ENCODE measurements at places on chromosomes 7 and 10.

DNA sequence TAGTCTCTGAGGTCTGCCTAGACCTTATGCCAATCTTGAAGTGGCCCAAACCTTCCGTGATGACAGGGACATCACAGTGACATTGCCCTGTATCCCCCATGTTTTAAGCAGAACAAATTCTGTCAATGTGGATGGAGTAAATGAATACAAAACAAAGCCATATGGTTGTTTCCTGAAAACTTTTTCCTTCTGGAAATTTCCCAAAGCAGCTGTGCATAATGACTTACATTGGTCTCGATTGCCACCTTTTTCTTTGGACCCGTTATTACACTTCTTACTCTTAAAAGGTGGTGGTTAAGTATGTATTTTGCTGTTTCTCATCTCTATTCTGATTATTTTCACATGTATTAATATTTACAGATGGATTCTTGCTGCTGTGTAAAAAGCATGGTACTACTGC is 411.2 kb upstream of the KLF6 start:
- no peak for DNase-seq

DNA sequence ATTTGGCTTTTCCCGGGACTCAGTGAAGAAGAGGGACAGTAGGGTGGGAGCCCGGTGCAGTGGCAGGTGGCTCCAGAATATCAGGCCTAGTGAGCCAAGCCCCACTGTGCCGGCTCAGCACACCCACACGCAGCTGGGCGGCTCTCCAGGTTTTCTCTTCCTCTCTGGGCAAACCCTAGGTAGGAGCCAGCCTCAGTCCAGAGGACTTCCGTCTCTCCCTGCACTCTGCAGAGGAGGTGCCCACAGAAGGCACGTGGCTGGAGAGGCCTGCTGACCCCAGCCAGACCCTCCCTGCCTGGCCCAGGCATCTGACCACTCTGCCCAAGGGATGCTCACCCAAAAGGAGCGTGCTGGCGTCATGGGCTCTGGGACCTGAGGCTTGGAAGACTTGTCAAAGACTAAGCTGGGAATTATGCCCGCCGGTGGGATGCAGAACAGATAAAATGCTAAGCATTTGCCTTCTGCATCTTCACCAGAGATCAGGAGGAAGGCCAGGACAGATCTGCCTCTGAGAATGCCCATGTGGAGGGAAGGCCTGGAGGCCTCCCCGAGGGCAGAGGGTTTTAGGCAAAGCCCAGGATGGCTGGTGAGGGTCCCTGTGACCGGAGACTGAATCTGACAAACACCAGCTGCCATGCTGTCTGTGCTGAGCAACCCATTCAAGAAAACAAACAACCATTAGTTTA is 40.2 kb downstream of the TCERG1L start:
- DNase-seq, result no peak

- DNase-seq, result no peak
These were observed 137.3 kb downstream of the AUTS2 start for GRCh38 chr7:69735582-69735981.

- DNase-seq, result peak; percentile 23
These were observed 88.5 kb upstream of the DIP2C start for GRCh38 chr10:777913-778479.

- DNase-seq, result no peak
These were observed 93.6 kb upstream of the IL6 start for GRCh38 chr7:22633286-22633953.

- DNase-seq, result no peak
These were observed 105.8 kb downstream of the ARMH3 start for GRCh38 chr10:101950213-101950612.

DNA sequence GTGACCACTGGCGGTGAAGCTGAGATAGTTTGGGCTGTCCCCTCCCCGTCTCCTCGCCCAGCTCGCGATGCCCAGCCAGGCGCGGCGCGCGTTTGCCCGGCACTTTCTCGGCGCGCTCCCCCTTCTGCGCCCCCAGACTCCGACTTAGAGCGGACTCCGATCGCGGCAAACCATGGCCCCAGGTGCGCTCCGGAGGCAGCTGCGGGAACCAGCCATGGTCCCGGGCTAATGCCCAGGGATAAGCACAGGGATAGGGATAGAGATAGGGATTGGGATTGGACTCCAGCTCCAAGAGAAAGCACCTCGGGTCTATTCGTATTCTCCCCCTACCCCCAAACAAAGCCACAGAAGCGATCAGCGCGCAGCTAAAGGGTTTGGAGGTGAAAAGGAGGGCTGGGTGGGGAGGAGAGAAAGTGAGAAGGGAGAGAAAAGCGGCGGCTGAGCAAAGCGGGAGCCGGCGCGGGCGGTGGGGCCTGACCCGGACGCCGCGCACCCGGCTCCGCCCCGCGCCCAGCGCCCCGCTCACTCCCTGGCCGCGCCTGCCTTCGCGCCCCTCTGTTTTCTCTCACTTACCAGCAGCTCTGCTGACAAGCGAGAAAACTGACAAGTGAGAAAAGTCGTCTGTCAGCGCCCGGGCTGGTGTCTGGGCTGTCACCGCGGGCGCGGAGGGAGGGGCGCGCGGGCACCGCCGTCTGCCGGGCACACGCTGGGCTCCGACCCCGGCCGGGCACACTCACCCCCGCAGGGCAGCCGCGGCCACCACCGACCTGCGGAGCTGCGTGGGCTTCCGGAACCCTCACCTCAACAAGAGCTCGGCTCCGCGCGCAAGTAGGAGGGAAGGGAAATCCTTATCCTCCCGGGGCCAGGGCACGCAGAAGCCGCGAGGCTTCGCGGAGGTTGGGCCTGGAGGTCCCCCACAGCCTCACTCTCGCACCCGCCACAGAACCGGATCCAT is at the start of gene PDE1C:
Gene PDE1C, minus strand, starts transcription at position 2 of the 955 bp plus-strand sequence.
- DNase-seq, result no peak

DNA sequence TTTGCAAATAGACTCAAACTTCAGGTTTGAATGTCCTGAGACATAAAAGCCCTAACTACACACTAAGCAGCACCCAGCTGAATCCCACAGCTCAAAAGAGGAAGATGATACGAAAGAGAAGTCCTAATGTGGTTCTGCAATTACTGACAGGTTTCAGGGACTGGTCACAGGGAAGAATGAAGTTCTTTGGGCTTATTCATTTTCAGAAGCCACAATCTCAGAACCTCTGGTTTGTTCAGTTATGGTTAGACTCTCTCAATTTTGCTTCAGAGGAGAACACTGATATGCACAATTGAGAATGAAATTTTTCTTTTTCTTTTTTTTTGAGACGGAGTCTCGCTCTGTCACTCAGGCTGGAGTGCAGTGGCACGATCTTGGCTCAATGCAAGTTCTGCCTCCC is 94.6 kb upstream of the FAM180A start:
- DNase-seq, result no peak

DNA sequence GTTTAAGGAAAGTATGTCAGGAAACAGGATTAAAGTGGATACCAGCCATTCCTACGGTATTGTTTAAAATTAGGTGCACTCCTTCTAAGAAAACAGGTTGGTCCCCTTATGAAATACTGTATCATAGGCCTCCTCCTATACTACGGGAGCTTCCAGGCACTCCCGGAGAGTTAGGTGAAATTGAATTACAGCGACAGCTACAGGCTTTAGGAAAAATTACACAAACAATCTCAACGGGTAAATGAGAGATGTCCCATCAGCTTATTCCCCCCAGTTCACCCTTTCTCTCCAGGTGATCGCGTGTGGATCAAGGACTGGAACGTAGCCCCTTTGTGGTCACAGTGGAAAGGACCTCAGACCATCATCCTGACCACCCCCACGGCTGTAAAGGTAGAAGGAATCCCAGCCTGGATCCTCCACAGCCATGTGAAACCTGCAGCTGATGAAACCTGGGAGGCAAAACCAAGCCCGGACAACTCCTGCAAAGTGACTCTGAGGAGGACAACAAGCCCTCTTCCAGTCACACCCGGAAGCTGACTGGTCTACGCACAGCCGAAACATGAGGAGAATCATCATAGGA is 25.1 kb upstream of the GHITM start:
- no peak for DNase-seq

DNA sequence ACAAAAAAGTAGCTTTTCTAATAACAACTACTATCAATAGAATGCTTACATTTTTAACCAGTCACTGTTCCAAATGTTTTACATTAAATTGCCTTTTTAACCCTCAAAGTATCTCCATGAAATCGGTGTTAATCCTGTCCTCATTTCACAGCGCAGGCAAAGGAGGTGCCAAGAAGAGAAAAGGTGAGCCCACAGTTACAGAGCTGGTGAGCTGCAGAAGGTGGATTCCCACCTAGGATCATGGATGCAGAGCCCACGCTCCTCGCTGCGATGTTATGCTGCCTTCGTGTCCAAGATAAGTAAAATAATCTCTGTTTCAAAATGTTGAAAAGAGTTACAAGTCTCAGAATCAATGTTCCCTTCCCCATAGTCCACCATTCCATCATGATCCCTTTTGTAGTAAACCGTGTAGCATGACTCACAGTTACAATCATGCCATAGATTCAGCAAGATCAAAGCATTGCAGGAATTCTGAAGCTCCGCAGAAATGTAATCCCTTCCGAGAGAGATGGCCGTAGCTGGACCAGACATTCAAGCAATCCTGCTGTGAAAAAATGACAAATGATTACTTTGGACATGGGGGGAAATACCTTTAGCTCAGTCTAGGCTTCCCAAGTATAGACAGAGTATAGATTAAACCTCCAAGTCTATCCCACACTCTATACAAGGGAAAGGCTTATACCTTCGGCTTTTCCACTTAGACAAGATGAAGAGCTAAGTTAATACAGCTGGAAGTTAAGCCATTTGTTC is 394.7 kb upstream of the AKR1E2 start:
- DNase-seq, result no peak

GRCh38 chr7:2663121-2663886 is 24.7 kb upstream of the AMZ1 start:
- no peak for DNase-seq

DNA sequence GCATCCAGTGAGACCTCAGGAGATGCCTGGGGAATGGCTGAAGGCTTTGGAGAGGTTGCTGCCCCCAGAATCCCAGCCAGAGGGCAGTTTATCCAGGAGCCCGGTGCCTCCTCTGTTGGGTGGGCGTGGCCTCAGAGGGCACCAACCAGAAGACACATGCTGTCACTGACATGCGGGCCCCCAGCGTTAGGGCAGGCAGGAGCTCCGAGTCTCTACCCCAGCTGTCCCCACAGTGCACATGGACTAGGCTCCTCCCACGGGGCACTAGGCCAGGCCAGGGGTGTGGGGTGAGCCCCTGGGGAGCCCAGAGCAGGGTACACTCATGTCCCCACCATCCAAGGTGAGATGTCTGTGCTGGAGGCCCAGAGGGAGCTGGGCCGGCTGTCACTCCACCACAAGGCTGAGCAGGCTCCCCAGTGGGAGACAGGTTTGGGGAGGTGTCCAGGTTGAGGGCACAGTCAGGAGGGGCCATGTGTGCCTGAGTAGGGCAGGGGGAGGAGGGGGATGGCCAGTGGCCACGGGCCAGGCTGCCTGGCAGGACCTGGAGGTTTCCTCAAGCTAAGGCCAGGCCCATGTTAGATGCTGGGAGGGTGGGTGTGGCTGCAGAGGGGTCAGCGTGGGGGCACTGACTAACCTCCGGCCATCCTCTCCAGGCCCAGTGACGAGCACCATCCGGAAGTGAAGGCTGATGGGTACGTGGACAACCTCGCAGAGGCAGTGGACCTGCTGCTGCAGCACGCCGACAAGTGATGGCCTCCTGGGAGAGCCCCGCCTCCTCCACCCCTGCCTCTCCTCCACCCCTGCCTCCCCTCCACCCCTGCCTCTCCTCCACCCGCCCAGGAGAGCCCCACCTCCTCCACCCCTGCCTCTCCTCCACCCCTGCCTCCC is 131.3 kb downstream of the FAM53B start:
- DNase-seq, result no peak

GRCh38 chr7:13880789-13881188 is 108.7 kb downstream of the ETV1 start:
- DNase-seq, result no peak

- no peak for DNase-seq
These were observed 13.2 kb upstream of the PTER start for GRCh38 chr10:16423599-16423998.

GRCh38 chr10:130341356-130341755 is 205.2 kb downstream of the GLRX3 start:
- DNase-seq, result no peak

DNA sequence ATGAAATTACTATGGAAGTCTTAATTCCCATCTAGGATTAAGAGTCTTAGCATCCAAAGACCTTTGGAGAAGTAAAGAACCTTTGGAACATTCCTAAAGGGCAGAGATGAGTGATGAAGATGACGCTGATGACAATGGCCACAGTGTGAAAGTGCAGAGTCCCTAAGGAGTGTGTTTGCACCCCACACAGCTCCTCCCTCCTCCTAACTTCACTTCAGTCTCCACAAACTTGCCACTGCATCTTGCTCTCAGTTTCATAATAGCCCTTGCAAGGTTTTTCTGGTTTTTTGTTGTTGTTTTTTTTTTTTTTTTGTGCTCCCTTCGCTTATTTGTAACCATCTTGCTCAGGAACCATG is 117.5 kb upstream of the ANLN start:
- no peak for DNase-seq

GRCh38 chr10:132994185-132994796 is 51.9 kb upstream of the CFAP46 start:
- no peak for DNase-seq

DNA sequence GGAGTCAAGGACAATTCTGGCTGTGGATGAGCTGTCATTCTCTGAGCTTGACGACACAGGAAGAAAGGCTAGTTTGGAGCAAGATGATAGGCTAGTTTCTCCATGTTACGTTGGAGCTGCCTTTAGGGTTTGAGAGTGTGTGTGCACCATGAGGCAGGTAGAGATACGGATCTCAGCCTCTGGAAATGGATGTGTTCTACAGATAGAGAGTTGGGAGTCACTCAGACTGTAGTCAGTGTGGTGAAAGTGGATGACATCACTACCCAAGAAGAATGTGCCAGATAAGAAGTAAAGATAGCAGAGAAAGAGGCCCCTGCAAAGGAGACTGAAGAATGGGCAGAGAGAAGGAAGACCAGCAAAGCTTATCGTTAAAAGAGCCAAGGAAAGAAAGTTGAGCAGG is 42.4 kb downstream of the PNLIPRP3 start:
- DNase-seq, result no peak

DNA sequence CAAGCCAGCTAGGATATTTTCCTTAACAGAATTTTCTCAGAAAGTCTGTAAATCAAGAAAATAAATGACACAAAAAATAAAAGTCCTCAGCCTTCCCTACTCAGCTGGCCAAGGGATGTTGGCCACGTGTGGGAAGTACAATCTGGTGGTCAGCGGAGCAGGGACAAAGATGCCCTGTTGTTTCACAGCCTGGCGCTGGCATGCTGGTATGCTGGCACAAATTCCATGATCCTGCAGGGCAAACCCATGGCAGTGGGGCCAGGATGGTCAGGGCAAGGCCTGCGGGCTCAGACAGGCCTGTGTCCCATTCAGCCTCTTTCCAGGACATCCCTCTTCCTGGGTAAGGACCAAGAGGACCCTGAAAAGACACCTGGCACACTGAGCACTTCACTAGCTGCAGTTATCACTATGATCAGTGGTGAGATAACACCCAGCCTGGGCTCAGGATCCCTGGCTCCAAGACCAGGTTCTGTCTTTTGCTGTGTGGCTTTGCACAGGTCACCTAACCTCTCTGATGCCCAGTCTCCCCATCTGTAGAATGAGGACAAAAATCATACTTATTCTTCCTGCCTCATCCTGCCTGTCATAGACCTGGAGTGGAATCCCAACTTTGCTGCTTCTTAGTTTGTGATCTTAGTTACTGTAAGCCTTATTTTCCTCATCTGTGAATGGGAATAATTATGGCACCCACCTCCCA is 10.8 kb upstream of the HSPA12A start:
- no peak for DNase-seq

All from NCI-H146 (cell line).